CD4-positive, alpha-beta T cell treated with Interferon alpha-2 for 1 hour (primary cell): ENCODE measurements at places on chromosomes 1 and 21.
A peak's percentile ranks its signal among the peaks of the same experiment; 100 is the strongest.

- DNase-seq = no peak
Measured at GRCh38 chr1:61139775-61140549, 57.6 kb downstream of the NFIA start.

DNA sequence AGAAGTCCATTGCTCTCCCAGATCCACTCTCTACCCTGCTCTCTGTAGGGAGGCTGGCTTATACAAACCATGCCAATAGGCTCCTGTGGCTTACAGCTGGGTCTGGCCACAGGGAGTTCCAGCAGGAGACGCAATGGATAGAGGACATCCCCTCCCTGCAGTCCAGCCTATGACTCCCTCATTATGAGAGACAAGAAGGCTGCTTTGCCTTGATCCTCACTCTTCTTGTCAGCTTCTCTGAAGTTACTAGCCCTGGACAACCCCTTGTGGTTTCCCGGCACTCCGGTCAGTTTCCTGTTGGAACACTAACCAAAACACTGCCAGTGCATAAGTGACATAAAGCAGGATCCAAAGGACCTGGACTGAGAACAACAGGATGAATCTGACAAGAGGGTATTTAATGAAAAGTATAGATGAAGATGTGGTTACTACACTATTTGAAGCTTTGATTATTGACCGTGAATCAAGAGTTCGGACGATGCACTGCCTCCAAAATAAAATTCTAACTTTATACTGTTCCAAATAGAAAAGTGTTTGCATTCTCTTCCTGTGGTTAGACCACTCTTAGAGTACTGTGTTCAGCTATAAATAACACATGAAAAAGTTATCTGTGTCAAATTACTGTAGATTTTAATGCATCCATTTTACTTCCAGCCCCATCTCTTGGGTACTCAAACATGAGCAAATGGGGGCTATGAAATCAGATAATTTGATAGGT, 32.7 kb upstream of the ZNF326 start:
- DNase-seq = no peak

GRCh38 chr1:11072216-11072917, 12.5 kb upstream of the SRM start:
- no peak for DNase-seq

DNA sequence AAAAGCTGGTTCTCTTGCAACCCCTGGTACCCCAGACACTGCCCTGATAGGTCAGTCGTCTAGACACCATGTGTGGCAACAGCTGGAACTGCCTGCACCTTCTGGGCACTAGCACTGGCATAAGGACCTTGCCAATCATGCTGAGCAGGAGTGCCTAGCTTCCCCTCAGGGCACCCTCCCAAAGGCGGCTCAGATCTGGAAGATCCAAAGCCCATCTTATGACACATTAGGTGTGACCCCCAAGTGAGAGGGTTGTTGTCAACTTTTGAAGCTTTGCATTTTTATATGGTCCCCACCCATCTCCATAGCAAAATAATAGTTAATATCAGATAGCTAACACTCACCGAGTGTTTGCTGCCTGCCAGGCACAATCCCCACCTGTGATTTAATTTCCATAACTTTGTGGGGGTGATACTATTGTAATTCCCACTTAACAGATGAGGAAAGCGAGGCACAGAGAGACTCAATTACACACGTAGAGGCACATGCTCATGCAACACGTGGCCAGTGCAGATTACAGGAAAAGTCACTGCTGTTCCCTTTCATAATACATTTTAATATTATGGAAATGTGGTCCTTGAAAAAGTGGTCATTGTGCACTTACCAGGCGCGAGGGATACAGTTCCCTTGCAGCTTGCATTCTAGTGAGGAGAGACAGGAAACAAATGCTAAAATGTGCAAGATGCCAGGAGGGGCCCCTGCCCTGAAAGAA, 25.8 kb downstream of the EXOC8 start:
- no peak for DNase-seq

DNA sequence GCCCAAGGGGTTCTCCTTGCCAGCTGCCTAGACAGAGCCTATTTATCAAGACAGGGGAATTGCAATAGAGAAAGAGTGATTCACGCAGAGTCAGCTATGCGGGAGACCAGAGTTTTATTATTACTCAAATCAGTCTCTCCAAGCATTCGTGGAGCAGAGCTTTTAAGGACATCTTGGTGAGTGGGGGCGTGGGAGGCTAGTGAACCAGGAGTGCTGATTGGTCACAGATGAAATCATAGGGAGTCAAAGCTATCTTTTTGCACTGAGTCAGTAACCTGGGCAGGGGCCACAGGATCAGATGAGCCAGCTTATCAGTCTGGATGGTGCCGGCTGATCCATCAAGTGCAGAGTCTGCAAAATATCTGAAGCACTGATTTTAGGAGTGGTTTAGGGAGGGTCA, 64.8 kb upstream of the MRPS6 start:
- DNase-seq = no peak

DNA sequence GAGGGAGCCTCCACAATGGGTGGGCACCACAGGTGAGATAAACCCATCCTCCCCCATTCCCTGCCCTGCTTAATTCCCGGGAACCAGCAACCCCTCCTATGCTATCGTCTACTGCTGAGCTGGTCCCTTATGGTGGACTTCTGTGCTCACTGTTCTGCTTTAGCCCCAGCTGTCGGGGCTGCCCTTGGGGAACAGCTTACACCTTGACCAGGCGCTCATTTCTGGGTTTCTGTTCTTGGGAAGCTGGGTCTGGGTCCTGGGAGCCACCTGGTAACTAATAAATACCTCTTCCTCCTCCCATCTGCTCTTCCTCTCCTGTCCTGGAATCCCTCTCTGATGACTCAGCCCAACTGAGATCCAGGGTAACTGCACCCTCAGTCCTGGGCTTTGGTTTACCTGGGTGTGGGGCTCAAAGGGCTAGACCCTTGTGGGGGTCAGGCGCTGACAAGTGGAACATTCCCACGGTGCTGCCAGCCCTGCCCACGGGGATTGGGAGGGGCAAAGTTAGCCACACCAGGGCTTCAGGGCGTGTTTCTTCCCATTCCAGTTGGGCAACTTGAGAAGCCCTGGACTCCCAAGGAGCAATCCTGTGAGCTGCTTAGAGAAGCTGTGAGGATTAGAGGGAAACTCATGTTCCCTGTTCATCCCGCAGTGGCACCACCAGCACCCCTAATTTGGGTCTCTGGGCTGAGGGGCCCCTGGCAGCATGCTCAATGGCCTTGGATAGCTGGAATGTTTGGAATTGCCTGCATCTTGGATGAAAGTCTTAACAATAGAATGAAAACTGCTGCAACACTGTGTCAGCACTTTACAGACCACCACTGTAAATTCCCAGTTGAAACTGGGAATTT, 1.6 kb downstream of the PCAT6 start:
- DNase-seq = no peak

- no peak for DNase-seq
Measured at GRCh38 chr1:223423641-223424233, 30.5 kb downstream of the CCDC185 start.

DNA sequence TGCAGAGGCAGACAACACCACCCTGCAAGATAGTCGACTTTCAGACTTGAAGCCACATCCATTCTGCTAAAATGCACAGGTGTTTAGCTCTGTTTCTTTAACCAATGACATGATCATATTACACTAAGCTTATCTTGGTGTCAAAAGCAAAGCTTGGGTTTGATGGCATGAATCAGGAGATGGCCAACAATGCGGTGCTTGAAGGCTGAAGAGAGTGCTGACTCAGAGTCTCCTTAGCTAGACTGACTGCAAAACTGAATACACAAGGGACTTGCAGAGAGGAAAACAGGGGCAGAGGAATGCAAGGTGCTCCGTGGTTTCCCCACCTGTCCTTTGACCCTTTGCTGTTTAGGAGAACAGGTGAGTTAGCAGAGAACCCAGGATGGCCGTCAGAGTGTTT, 262.6 kb downstream of the SIPA1L2 start:
- DNase-seq = no peak

DNA sequence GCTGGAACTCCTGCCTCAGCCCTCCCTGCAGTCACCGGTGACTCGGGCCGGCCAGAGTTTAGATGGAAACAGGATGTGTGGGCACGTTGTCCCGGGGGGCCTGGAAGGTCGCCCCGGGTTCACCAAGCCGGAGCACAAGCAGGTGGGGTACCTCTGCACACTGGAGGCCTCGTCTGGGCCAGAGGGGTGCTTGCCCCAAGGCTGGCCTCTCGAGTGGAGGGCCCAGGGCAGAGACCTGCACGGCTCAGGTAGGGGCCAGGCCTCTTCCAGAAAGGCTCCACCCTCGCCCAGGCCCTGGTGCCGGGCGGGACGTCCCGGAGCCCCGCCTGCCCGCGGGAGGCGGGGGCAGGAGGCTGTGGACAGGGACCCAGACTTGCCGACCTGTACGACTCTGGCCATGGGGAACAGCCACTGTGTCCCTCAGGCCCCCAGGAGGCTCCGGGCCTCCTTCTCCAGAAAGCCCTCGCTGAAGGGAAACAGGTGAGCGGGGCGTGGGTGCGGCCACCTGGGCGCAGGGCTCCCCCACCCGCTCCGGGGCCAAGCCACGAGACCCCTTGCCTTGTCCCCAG, at the start of gene PLEKHN1:
Gene PLEKHN1, plus strand, starts transcription at position 348 of the 569 bp plus-strand sequence. Its CDS starts 50 bp downstream, at position 398.
- no peak for DNase-seq

DNA sequence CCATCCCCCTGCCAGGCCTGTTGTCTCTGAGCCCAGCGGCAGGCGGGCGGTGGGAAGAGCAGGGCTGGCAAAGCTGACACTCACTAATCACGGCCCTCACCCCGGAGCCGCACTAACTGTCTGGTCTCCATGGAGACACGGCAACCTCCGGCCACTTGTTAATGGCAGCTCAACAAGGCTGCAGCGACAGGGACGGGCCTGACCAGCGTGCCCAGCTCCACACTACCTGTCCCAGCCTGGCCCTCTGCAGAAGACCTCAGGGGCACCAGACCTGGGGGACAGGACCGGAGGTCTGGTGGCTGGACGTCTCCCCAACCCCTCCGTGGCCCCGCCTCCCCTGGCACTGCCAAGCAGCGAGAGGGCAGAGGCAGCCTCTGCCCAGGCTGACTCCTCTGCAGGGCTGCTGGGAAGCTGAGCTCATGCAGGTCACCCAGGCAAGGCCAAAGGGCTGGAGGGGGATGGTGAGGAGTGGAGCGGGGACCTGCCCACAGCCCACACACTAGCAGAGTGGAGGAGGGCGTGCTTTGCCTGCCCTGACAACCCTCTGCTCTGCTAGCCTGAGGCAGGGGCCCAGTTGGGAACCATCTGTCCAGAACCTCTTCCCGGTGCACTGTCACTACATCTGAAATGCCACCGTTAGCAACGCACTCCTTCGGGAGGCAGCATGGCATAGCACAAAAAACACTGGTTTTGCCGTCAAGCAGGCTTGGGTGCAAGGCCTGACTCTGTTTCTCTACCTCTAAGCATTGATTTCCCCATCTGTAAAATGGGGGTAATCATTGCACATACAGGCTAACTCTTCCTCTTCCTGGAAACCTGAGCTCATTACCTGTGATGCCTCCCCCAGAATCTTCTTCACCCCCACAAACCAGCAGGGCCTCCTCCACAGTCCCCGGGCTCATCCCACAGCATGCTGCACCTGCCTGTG, 29.6 kb upstream of the WASF2 start:
- no peak for DNase-seq

DNA sequence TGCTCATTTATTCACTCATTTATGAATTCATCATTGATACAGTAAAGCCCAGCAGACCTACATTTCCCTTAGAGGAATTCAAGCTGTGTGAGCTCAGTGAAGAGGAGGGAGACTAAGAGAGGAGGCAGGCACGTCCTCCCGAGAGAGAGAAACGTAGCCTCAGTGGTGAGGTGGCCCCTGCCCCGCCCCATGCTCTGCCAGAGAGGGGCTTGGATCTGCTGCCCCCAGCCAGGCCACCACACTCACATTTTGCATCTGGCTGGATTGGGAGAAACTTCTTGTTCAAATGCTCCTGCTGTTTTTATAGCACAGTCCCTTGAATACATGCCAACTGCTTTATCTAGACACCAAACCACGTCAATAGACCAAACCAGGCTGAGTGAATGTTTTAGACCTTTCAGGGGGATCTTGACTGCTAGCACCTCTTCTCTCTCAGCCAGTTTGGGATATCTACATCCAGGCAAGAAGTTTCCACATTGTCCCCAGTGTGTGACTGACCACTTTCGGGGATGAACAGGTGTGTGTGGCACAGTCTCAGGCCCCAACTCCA, 67.7 kb upstream of the AJAP1 start:
- no peak for DNase-seq

GRCh38 chr1:223230161-223230881, 87.3 kb upstream of the TLR5 start:
- peak; percentile 34 for DNase-seq

- DNase-seq = no peak
Measured at GRCh38 chr1:186435336-186435735, 25.6 kb downstream of the PDC start.

- no peak for DNase-seq
Measured at GRCh38 chr1:158422212-158422611, 3.8 kb downstream of the OR10K2 start.

DNA sequence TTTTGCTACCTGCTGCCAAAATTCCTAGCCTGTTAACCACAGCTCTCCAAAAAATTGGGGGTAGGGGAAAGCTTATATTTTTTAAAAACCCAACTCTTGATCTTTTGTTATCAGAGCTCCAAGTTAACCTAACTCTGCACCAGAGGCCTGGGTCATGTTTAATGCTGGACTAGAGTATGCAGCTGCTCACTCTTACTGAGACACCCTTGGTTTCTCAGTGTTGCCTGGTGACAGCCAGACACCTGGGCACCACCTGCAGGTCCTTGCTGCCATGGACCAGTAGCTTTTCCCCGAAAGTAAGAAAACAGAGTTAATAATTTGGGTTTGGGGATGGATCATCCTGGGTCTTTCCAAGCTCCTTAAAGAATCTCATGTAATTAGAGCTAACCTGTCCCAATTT, 30.1 kb downstream of the KCNJ6 start:
- no peak for DNase-seq

DNA sequence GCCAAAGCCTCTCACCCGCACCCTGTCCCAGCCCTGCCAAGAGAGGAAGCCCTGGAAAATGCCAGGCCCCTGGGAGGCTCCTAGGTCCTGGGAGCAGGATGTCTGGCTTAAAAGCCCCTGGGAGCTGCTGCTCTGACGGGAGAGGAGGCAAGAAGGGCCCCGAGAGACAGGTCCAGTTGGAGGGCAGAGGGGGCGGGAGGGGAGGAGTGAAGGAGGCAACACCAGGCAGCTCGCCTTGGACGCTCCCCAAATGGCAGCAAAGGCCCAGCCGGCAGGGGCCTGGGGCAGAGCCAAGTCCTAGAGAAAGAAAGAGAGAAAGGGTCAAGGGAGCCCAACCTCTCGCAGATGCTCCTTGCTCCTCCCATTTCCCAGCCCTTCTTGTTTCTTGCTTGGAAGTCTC, 6.8 kb downstream of the ETV3L start:
- DNase-seq = no peak

GRCh38 chr1:26010825-26011224, 10.8 kb upstream of the EXTL1 start:
- no peak for DNase-seq
